ENCODE measurements at places on chromosomes 13 and 19.

- no peak for DNase-seq
Observed at GRCh38 chr13:74530011-74530410, 395.8 kb upstream of the KLF12 start.

DNA sequence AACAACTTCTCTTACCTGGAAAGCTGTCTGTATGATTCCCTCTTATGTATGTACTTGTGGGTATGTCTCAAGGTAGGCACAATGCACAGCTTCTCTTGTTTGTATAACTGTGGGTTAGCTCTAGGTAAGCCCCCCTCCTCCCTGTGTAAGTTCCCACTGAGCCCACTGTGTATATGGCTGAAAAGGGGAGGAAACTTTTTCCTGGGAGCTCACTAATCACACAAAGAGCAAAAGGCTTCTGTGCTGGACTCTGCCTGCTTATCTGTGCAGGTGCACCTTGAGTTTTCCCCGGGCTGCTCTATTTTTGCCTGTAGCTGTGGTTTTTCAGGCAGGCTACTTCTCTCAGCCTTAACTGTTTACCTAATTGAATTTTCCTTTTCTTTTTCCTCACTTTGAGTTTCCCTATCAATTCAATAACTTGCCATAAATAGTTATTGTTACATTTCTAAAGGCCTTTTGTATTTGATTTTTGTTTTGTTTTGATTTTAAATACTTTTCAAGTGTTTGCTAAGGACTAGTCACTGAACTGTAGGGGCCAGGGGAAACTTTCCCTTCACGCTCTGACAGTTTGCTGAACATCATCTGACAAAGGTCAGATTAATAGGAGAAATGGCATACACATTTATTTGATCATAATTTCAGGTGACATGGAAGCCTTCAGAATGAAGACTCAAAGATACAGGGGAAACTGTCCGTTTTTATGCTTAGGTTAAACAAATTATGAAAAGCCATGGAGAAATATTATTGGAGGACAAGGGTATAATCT lies 423.5 kb upstream of the ATXN8OS start:
- no peak for DNase-seq

GRCh38 chr13:20492641-20493040 lies 33.0 kb downstream of the CRYL1 start:
- DNase-seq, result peak; percentile 25

- no peak for DNase-seq
Observed at GRCh38 chr19:31499281-31500196, 150.3 kb upstream of the TSHZ3 start.

DNA sequence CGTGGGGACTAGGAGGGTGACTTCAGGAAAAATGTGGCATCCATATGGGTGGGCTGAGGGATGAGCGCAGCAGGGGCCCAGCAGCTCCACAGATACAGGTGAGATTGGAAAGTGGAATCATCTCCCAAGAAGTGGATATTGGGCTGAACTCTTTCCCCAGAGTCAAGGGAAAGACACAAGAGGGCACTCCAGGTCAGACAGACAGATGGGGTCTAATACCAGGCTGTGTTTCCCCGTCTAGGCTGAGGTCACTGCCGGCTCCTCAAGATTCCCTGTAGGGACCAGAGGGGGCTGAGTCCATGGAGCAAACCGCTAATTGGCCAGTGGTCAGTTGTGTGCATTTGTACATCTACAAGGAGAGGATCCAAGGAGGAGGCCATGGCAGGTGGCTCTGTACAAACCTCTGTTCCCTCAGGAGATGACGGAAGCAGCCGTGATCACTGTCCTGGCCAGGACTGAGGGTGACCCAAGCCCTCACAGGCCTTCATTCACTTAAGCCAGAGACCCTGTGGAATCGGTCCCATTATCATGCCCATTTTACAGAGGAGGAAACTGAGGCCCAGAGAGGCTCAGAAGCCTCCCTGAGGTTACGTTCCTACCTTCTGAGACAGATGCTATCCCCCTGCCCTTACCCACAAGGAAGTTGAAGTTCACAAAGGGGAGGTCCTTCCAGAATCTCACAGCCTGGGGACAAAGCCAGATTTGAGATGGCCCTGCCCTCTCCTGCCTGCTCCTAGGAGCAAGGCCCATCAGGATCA lies 14.9 kb upstream of the IGLON5 start:
- no peak for DNase-seq

DNA sequence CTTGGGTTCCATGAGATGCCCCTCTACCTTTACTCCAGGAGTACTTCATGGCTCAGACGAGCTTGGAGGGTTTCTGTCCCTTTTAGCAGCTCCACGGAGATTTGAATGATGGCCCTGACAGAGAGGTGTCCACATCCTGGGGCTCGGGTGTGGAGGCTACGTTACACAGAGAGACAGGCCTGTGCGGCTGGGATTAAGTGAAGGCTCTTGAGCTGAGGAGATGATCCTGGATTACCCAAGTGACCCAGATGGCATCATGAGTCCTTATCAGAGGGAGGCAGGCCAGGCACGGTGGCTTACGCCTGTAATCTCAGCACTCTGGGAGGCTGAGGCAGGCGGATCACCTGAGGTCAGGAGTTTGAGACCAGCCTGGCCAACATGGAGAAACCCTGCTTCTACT lies 12.4 kb downstream of the DPP9 start:
- no peak for DNase-seq

DNA sequence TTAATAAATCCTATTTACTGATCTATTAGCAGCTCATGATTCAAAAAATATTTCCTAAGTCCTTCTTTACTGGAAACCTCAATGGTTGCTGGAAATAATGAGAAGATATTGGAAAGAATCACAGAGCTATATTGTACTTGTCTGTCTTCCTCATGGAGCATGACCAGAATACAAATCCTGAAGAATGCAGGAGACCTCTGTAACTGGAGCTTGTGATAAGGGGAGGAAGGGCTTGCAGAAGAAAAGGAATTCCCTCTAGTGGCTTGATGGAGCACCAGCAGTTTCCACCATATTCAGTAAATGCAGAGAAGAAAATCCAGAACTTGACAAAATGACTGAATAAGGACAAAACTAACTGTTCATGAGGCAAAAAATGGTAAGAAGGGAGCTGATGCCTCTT lies 1333.1 kb downstream of the EFNB2 start:
- DNase-seq, result no peak

GRCh38 chr19:43563816-43564457 lies 11.4 kb downstream of the XRCC1 start:
- DNase-seq, result no peak

- no peak for DNase-seq
Observed at GRCh38 chr13:45773236-45773635, 71.1 kb downstream of the CBY2 start.

GRCh38 chr13:46168341-46168740 lies 13.6 kb downstream of the LCP1 start:
- no peak for DNase-seq

DNA sequence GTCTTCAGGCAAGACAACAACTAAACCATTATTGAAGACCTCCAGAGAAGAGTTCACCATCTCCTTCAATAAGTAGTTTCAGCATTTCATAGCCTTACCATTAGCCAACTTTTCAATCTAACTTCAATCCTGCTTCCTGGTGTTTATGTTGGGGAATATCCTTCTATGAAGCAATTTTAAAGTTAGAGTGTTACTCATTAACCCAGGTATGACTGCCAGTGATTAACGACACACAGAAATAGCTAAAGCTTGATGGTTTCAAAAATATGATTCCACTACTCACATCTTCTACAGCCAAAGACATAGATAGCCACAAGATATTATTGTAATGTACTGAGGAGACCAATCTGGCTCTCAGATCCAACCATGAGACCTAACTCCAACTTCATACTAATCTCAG lies 403.2 kb downstream of the EFNB2 start:
- DNase-seq, result no peak

GRCh38 chr13:21242236-21242635 lies 65.8 kb downstream of the MRPL57 start:
- no peak for DNase-seq

DNA sequence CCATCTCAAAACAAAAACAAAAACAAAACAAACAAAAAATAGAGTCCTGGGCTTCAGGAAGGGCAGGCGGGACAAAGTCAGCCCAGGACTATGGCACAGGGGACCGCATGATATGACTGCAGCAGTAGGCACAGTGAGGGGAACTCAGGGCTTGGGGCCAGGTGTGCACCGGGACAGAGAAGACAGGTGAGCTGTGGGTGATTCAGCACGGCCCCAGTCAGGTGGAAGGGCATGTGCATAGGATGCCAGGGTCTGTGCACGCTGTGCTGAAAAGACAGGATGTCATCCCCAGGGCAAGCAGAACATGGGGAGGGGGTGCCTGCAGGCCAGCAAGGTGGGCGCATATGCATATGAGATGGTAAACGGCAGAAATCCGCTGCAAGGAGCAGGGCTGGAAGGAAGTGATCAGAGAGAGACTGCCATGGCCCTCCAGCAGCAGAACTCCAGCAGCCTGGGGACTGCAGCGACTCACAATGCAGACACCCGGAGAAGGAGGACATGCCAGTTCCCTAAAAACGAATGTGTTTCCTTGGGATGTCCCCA lies 15.0 kb downstream of the EPS15L1 start:
- DNase-seq, result peak; percentile 58

GRCh38 chr13:50467156-50468110 lies 376.1 kb downstream of the DLEU7 start:
- DNase-seq, result no peak

DNA sequence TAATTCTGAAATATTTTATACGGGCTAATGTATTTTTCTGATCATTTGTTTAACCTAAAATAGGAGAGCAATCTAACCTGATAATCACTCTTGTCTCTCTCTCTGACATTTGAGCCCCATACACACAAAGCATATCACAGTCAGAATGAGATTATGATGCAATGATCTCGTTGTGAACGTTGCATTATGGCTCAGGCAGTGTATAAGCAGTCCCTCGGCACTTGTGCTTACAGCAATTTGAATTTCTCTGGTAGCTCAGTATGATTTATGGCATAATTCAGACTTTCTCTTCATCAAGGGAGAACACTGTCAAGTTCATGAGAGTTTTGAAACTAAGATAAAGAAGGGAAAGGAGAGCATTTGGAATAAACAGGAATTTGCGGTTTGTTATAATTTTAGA lies 256.1 kb downstream of the DACH1 start:
- DNase-seq, result no peak

GRCh38 chr19:36215276-36216123 lies 594 bp downstream of the ZNF146 start:
- DNase-seq, result peak; percentile 11

- no peak for DNase-seq
Observed at GRCh38 chr13:64928696-64929499, 2301.2 kb downstream of the PCDH9 start.
